Neuronal stem cell (in vitro differentiated cells): ENCODE measurements at places on chromosomes 2 and 18.
A peak's percentile ranks its signal among the peaks of the same experiment; 100 is the strongest.

- no peak overlapping the region for H3K27ac ChIP-seq
- H3K27me3 ChIP-seq, result no peaks in the 10 kb centered on the region
- no peak for DNase-seq
- H3K4me1 ChIP-seq, result peaks cover 2% of the 10 kb centered on the region
- no peak overlapping the region for H3K4me3 ChIP-seq
- no peaks in the 10 kb centered on the region for H3K36me3 ChIP-seq
These were observed 51.8 kb downstream of the TFPI start for GRCh38 chr2:187502467-187502866.

DNA sequence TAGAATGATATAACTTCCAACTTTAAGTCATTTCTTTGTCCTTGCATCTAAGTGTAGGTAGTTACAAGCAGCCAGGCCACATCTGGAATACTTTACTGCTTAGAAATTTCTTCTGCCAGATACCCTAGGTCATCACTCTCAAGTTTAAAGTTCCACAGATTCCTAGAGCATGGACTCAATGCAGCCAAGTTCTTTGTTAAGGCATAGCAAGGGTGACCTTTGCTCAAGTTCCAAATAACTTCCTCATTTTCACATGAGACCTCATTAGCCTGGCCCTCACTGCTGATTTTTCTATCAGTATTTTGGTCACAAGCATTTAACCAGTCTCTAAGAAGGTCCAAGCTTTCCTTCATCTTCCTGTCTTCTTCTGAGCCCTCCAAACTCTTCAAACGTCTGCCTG, 7.8 kb upstream of the UGT1A9 start:
- no peak for DNase-seq
- H3K36me3 ChIP-seq, result no peaks in the 10 kb centered on the region
- no peak overlapping the region for H3K27ac ChIP-seq
- no peaks in the 10 kb centered on the region for H3K27me3 ChIP-seq

DNA sequence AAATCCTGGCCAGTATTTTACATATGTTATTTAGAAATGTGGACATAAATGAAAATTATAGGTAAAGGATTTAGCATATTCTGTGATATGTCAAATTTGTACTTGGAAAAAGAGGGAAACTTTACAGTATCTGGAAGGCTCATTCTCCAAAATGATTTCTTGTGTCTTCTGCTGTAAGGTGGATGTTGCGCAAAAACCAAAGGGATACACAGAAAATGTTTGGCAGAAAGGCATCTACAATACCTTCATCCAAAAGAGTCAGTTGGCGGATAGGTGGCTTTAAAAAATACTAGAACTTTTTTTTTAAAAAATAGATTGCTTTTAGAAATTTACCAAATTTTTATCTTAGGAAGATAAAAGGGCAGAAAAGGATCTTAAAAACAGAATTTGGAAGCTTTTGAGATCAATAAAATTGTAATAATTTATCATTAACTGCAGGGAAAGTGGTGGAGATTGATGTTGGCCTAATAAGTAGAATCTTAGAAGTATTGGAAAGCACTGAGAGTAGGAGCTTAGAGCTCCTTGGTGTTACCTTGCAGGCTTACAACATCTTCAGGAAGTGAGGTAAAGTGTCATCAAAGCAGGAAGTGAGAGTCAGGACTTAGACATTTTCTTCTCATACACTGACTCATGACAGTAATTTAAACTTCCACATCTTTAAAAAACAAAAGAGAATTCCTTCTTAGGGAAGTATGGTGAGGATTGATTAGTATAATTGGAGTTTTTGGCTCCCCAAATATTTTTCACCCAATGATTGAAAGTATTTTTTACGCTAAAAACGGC, 2.1 kb downstream of the NABP1 start:
- H3K27ac ChIP-seq, result no peak overlapping the region
- peaks cover 2% of the 10 kb centered on the region for H3K4me1 ChIP-seq
- H3K27me3 ChIP-seq, result no peaks in the 10 kb centered on the region
- DNase-seq, result no peak

- H3K36me3 ChIP-seq, result no peaks in the 10 kb centered on the region
- no peak overlapping the region for H3K27ac ChIP-seq
- no peak overlapping the region for H3K4me3 ChIP-seq
- H3K4me1 ChIP-seq, result no peaks in the 10 kb centered on the region
These were observed 486.4 kb upstream of the SPRED2 start for GRCh38 chr2:65918760-65919187.

- H3K36me3 ChIP-seq, result no peaks in the 10 kb centered on the region
- peaks cover 27% of the 10 kb centered on the region for H3K4me1 ChIP-seq
- DNase-seq, result peak; percentile 58
- H3K4me3 ChIP-seq, result no peak overlapping the region
- peak overlapping the region; percentile 54 for H3K27ac ChIP-seq
These were observed 191.9 kb downstream of the ARL4C start for GRCh38 chr2:234304950-234305349.

GRCh38 chr2:160583146-160583535, 89.5 kb upstream of the RBMS1 start:
- no peak overlapping the region for H3K4me3 ChIP-seq
- H3K27ac ChIP-seq, result peak overlapping the region; percentile 55
- no peaks in the 10 kb centered on the region for H3K36me3 ChIP-seq
- no peaks in the 10 kb centered on the region for H3K27me3 ChIP-seq
- no peak for DNase-seq

DNA sequence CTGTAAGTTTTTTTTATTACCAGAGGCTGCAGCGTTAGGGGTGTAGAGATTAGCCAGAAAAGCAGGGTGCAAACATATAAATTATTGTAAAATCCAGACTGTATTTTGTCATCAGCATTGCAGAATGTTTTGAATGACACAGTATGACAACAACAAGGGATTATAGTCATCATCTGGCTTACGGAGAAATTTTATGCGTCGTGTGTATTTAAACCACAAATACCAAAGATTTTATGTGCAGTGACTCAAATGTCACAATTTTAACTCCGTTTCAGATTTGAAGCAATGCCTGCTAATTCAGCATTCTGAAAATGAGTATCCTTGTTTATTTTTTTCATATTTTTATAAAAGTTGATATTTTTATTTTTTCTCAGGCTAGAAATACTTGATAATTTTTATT, 19.4 kb upstream of the TMX3 start:
- no peak overlapping the region for H3K27ac ChIP-seq
- H3K4me1 ChIP-seq, result no peaks in the 10 kb centered on the region
- H3K4me3 ChIP-seq, result no peak overlapping the region
- H3K36me3 ChIP-seq, result no peaks in the 10 kb centered on the region

DNA sequence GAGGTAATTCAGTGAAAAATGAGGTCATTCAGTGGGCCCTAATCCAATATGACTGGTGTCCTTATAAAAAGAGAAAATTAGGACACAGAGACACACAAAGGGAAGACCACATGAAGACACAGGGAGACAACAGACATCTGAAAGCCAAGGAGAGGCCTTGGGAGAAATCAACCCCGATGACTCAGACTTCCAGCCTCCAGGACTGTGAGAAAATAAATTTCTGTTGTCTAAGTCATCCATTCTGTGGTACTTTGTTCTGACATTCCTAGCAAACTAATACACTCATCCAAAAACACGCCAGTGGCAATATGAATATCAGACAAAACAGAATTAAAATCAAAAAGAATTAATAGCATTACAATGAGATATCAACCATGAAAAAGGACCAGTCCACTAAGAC, 303.7 kb downstream of the SS18 start:
- H3K4me1 ChIP-seq, result peaks cover 4% of the 10 kb centered on the region
- no peak for DNase-seq
- H3K27ac ChIP-seq, result no peak overlapping the region
- no peak overlapping the region for H3K4me3 ChIP-seq
- no peaks in the 10 kb centered on the region for H3K36me3 ChIP-seq

- no peaks in the 10 kb centered on the region for H3K27me3 ChIP-seq
- no peaks in the 10 kb centered on the region for H3K36me3 ChIP-seq
- no peaks in the 10 kb centered on the region for H3K4me1 ChIP-seq
- H3K4me3 ChIP-seq, result no peak overlapping the region
These were observed 180.4 kb downstream of the ANKRD30B start for GRCh38 chr18:14928396-14928795.

DNA sequence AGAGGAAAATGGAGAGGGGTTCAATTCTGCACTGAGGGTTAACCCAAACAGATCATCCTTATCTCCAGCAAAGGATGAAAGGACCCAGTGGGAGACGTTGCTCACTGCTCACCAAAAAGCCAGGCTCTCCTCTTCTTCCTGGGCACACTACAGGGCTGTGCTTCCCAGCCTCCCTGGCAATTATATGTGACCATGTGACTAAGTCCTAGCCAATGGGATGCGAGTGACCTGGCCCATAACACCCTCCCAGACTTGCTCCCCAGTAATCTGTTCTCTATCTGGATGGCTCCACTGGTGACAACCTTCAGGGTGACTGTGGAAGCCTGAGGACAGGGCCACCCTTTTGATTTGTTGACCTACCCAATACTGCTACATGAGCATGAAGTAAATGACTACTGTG, 10.9 kb upstream of the PRKCE start:
- no peak overlapping the region for H3K4me3 ChIP-seq
- no peak for DNase-seq
- H3K4me1 ChIP-seq, result peaks cover 3% of the 10 kb centered on the region
- no peak overlapping the region for H3K27ac ChIP-seq

DNA sequence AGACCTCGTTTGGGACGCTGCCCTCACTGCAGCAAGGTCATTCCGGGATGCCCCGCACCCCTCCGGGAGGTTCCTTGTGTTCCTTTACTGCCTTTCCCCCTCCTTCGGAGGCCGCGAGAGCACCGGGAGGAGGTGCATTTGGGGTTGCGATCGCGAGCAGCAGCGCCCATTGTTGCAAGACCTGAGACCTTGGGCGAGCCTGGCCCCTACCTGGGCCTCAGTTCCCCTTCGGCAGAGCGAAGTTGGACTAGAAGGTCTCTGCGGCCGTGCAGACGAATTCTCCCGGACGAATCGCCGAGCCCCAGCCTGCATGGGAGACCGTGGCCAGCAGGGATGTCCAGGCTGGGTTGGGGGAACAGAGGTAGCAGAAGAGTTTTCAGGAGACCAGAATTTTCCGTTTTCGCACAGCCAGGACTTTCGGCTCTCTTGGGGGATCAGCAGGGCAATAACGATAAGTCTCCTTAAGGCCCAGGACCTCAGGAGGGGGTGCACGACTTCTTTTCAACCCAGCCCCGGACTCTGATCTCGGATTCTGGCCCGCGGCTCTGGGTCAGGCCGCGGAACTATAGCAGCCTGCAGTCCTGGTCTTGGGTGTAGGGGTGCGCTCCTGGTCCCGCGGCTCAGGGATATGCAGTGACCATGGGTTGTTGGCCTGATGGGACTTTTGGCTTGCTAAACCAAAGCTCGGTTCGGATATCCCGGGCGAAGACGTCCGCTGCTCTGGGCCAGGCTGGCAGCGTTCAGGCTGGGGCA, 2.8 kb downstream of the GDF7 start:
- peaks cover 23% of the 10 kb centered on the region for H3K4me1 ChIP-seq
- peaks cover 40% of the 10 kb centered on the region for H3K27me3 ChIP-seq
- H3K27ac ChIP-seq, result no peak overlapping the region
- H3K4me3 ChIP-seq, result no peak overlapping the region
- no peaks in the 10 kb centered on the region for H3K36me3 ChIP-seq
- no peak for DNase-seq

- H3K27ac ChIP-seq, result no peak overlapping the region
- H3K4me1 ChIP-seq, result no peaks in the 10 kb centered on the region
- H3K36me3 ChIP-seq, result no peaks in the 10 kb centered on the region
- no peak for DNase-seq
These were observed 534.7 kb upstream of the KLHL29 start for GRCh38 chr2:22850310-22850709.

DNA sequence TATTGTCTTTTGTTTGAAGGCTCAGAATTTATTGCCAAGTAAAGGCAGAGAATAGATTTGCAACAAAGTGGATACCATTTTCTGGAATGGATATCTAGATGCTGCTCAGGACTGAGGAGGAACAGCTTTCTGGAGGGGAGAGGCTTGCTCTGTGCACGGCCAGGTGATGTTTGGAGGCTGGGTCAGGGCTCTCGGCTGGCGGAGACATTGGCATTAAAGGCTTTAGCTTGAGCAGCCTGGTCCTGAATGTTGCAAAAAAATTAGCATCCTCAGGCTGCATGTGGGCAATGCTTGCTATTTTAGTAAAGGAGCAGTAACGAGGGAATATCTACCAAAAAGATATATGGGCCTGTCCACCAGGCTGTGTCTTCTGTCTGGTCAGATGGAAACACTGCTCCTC, 20.4 kb downstream of the RNF144A start:
- DNase-seq, result no peak
- H3K27me3 ChIP-seq, result no peaks in the 10 kb centered on the region
- peaks cover 13% of the 10 kb centered on the region for H3K36me3 ChIP-seq
- peaks cover 6% of the 10 kb centered on the region for H3K4me1 ChIP-seq
- H3K4me3 ChIP-seq, result no peak overlapping the region

- no peak overlapping the region for H3K4me3 ChIP-seq
- no peaks in the 10 kb centered on the region for H3K4me1 ChIP-seq
- no peaks in the 10 kb centered on the region for H3K27me3 ChIP-seq
- no peak overlapping the region for H3K27ac ChIP-seq
- H3K36me3 ChIP-seq, result no peaks in the 10 kb centered on the region
- DNase-seq, result no peak
These were observed 83.2 kb downstream of the TANC1 start for GRCh38 chr2:159051661-159052060.

DNA sequence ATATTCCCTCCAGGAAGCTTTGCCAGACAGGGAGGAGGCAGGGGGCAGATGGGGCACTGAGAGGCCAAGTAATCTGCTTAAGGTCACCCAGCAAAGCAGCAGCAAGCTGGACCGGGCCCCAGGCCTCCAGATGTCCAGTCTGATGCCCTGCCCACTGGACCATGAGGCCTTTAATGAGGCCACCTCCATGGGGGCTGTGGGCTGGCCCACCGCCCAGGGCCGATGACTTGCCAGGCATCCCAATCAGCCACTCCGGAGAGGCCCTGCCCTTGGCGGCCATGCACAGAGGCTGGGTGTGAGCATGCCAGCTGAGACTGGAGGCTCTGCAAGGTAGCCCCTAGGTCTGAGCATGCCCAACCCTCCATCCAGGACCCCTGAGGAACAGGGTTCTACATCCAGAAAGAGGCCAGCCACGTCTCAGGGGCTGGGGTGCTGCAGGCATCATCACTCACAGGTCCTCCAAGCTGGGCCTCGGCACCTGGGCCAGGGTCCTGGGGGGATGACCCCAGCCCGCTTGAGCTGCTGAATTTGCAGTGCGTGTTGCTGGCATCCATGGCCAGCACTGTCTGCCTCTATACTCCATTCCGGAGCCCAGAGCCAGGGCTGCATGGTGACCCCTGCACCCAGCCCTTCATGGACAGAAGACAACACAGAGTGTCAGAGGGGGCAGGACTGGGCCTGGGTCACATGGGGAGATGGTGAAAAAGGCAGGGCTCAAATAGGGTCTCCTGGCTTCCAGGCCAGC, 164.2 kb downstream of the INHBB start:
- H3K4me3 ChIP-seq, result no peak overlapping the region
- DNase-seq, result no peak
- H3K36me3 ChIP-seq, result no peaks in the 10 kb centered on the region

GRCh38 chr2:221304916-221305315, 267.2 kb downstream of the EPHA4 start:
- H3K4me3 ChIP-seq, result no peak overlapping the region
- H3K27ac ChIP-seq, result no peak overlapping the region
- H3K27me3 ChIP-seq, result no peaks in the 10 kb centered on the region
- no peak for DNase-seq

- no peak overlapping the region for H3K27ac ChIP-seq
- H3K36me3 ChIP-seq, result no peaks in the 10 kb centered on the region
- no peak for DNase-seq
- no peak overlapping the region for H3K4me3 ChIP-seq
- H3K27me3 ChIP-seq, result no peaks in the 10 kb centered on the region
- peaks cover 23% of the 10 kb centered on the region for H3K4me1 ChIP-seq
These were observed 135.8 kb downstream of the HDAC4 start for GRCh38 chr2:239264838-239265651.
